NCI-H2081 treated with DMSO at 0.1 percent for 48 hours (cell line): ENCODE measurements at places on chromosomes 6 and 20.

DNA sequence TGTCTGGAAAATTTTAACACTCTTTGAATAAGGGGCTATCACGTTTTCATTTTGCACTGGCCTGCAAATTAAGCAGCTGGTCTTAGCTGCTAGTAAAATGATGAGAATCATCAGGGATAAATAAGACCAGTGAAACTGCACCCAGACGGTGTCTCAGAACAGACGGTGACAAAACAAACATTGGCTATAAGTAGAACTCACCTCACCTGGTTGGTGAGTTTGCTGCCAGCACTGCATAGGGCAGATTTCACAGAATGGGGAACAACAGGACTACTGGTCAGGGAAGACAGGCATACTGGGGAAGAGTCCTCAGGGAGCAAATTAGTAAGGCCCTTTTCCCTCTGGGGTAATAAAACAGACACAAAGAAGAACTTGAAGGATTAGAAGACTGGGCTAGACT, 175.9 kb upstream of the CITED2 start:
- no peak for DNase-seq

GRCh38 chr6:144989319-144990107, 704.4 kb downstream of the UTRN start:
- DNase-seq, result no peak

GRCh38 chr6:133740816-133741215, 148.1 kb upstream of the TCF21 start:
- no peak for DNase-seq

GRCh38 chr6:124682751-124683150, 279.5 kb upstream of the RNF217 start:
- no peak for DNase-seq

DNA sequence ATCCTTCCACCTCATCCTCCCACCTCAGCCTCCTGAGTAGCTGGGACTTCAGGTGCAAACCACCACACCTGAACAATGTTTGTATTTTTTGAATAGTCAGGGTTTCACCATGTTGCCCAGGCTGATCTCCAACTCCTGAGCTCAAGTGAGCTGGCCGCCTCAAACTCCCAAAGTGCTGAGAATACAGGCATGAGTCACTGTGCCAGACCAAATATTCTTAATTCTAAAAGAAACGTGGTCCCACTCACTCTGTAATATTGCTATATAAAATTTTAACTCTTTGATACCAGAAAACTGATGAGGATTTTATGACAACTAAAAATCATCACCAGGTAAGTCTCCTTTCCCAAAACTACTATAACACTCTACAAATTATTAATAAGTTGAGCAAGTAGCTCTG, 716.8 kb upstream of the GJE1 start:
- no peak for DNase-seq

- no peak for DNase-seq
Measured at GRCh38 chr20:5058873-5059272, 57.6 kb upstream of the SLC23A2 start.

- DNase-seq, result no peak
Measured at GRCh38 chr6:1393641-1394283, 4.4 kb downstream of the FOXF2 start.

DNA sequence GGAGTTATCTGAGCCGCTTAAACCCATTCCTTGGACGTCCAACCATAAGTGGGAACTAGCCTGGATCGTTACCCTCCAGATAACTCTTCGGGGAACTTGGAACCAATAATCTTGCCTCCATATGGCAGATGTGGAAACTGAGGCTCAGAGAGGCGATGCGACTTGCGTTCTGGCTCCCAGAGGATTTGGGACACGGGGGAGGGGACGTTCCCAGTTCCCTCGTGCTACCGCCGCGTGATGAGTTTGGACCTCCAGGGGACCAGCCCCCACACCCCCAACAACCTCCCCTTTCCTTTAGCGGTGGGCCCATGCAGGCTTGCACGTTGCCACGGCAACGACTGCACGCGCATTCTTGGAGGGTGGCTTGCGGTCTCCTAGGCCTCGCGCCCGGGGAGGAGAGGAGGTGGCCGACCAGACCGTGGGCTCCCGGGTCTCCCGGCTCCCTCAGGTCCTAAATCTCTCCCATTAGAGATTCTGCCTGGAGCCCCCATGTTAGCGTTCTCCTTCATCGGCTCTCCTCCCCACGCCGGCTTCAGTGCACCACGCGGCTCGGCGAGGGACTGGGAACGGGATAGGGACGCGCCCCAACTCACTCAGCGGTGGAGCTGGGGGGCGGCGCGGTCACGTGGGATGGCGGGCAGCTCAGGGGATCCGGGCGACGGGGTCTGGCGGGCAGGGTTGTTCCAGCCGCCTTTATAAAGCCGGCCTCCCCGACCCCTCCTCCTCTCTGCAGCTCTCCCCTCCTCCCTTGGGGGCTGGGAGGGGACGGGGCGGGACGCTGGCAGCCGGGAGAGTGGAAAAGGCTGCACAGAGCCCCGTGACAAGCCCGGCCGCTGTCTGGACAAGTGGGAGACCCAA, at the start of gene PLTP:
TSS of gene PLTP (minus strand) at position 670 of the 858 bp plus-strand sequence. CDS start 703 bp downstream, outside the sequence.
- no peak for DNase-seq

DNA sequence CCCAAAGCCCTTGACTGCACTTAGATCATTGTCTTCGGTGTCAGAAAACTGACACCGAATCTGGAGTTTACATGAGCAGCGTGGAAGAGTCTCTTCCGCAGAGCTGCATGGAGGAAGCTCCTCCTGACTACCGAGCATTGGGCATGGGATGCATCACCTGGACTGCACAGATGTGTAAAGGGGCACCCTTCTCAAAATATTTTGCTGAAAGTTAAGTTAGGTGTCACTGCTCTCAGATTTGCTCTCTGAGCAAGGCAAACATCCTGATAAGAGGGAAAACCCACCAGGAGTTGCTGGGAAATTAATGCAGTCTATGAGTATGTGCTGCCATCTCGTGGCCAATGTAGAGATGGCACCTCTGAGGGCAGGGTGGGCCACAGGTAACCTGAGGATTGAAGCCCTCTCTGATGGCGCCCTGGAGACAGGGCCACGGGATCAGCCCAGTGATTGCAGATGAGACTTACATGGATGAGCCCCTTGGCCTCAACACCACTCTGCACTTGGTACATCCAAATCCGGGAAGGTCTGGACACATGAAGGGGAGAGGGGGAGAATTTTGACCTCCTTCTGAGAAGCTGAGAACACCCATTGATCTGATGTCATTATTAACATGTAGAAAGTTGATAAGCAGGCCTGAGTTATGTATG, 129.9 kb downstream of the LPA start:
- no peak for DNase-seq

DNA sequence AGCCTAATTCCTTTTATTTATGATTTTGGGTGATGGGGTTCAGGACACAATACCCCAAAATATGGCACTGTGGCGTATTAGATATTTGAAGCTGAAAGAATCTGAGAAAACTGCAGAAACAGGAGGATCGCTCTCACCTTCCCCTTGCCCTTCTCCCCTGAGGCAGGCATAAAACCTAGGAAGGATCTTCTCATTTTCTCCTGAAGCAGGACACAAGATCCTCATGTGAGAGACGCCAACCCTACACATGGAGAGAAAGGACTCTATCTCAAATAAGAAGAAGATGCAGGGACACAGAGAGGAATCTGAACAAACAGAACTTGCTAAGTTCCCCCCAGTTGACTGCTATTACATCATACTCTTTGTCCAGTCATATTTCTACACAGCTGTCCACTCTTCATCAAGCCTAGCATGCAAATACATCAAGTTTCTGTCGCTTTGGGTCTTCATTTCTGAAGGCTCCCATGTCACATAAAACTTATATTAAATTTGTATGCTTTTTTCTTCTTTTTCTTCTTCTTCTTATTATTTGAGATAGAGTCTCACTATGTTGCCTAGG, 109.0 kb downstream of the DTNBP1 start:
- DNase-seq, result no peak
